ENCODE measurements at places on chromosomes 1 and 21.

DNA sequence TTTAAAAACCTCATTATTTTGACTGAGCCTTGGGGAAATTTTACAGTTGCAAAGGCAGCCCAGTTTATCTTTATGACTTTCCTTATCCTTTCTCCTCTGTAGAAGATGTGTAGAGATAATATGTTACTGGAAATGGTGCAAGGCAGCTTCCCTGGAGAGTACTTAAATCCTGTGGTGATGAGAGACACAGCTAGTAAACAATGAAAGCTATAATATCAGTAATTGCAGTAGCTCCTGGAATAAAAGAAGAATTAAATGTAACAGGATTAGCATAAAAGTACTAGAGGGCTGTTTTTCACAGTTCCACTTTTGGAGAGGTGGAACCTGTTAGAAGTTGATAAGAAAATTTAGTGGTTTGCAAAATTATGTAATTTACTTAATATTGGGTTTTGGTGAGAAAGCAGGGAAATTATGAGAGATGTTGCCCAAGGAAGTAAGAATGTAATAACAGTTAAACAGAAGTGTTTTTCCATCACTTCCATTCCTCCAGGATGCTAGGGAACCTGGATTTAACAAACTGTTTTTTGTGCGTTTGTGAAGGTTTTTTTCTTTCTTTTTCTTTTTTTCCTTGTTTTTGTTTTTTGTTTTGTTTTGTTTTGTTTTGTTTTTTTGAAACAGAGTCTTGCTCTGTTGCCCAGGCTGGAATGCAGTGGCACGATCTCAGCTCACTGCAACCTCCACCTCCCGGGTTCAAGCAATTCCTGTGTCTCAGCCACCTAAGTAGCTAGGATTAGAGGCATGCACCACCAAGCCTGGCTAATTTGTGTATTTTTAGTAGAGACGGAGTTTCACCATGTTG, 15.7 kb upstream of the EDEM3 start:
- DNase-seq: no peak

DNA sequence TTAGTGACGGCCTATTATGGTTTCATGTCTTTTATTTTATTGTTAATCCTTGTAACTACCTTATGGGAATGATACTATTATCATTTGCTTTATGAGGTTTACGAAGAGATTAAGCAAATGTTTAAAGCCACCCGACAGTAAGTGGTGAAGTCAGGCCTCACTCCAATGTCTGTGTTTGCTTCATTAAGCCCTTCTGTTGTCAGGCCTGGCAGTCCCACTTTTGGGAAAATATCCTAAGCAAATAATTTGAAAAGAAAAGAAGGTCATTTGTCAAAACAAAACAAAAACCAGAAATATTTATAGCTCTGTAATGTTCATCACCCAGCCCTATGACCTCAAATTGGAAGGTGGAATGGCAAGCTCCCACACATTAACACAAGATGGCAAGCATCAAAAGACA, 40.7 kb upstream of the USP24 start:
- no peak for DNase-seq

- no peak for DNase-seq
Measured at GRCh38 chr1:22652881-22653316, at the start of gene C1QB. Gene C1QB, plus strand, starts transcription at chr1:22653236. Its CDS starts 6,227 bp downstream, at chr1:22659463.

GRCh38 chr1:27690183-27690582, 18.2 kb upstream of the IFI6 start:
- DNase-seq: no peak

- DNase-seq: no peak
Measured at GRCh38 chr1:199002661-199003060, 363.8 kb downstream of the PTPRC start.

DNA sequence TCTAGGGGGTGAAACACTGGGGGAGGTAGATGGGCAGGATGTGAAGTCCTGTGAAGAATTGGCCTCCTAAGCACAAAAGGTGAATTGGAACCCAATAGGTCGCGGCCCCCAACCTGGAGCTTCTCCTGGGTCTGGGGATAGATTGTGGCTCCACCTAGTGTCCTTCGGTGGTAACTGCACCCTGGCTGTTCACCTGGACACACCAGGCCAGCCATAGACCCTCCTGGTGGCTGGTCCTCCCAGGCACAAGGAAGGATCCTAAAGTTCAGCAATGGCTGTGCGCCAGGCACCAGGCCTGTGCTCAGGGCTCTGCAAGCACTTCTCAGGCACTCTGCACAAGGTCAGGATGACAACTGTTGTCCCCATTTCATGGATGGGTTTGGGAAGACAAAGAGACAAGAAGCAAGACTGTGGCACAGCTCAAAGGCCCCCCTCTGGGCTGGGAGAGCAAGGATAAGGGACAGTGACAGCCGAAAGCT, 13.5 kb downstream of the ESPN start:
- peak; percentile 49 for DNase-seq

GRCh38 chr1:203239526-203240305, 10.2 kb upstream of the CHIT1 start:
- DNase-seq: no peak

GRCh38 chr1:224205438-224205840, 22.4 kb downstream of the DEGS1 start:
- DNase-seq: peak; percentile 39

- DNase-seq: no peak
Measured at GRCh38 chr1:205365945-205366463, 9.3 kb upstream of the KLHDC8A start.

- no peak for DNase-seq
Measured at GRCh38 chr1:206143537-206144172, 26.5 kb upstream of the AVPR1B start.
